ENCODE measurements at places on chromosomes 5 and 9.

- DNase-seq = no peak
Measured at GRCh38 chr5:69502767-69503488, 10.3 kb downstream of the OCLN start.

DNA sequence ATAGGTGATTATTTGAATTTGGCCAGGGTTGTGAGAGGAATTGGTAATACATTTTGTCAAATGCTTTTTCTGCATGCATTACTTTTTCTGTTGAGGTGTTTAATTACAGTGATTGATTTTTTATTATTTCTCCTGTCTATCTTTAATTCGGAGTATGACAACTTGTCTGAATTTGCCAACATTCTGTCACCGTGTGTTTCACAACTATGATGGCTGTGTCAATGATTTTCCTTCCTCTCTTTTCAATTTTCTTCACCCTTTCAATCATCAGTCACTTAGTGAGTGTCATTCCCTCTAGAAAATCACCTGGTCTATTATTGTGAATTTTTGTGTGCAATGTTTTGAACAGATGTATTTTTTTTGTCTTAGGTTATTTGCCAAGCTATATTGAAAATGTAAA lies 1221.4 kb upstream of the CDH18 start:
- DNase-seq = no peak

DNA sequence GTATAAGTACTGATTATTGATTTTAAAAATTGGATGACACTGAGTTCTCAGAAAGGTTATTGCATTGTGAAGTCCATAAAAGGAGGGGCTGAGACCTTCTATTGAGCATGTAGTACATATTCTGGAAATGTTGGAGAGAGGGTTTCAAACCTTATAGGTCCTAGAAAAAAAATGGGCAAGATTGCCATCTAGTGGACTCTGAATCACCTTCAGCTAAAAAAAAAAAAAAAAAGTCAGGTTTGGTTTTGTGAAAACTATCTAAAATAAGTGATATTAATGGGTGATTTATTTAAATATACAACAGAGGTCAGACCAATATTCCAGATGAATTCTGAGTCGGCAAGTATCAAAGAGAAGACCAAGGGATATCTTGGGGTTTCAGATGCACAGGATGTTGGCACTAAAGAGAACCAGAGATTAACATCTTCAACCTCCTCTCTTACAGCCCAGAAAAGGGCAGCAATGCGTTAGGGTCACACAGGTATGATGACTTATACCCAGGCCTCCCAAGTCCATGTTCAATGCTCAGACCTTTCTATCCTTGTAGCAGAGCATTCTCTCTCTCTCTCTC lies 109.8 kb upstream of the NMUR2 start:
- DNase-seq = no peak

GRCh38 chr5:44842496-44843282 lies 33.9 kb downstream of the MRPS30 start:
- no peak for DNase-seq

DNA sequence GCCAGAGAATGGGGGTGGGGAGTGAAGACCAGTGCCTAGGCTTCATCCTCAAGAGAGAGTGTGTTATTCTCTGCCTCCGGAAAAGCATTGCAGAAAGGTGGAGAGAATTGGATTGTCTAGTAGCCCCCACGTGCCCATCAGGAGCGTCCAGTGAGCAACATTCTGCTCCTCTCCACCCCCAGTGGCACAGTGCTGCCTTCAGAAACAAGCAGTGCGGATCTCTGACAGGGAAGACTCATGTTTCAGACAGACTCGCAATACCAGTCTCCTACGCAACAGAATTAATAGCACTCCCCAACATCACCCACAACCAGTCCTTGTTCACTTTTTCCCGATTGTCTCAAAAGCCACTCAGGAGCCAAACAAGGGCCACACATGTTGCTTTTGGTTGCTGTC lies 14.9 kb upstream of the CEL start:
- no peak for DNase-seq

DNA sequence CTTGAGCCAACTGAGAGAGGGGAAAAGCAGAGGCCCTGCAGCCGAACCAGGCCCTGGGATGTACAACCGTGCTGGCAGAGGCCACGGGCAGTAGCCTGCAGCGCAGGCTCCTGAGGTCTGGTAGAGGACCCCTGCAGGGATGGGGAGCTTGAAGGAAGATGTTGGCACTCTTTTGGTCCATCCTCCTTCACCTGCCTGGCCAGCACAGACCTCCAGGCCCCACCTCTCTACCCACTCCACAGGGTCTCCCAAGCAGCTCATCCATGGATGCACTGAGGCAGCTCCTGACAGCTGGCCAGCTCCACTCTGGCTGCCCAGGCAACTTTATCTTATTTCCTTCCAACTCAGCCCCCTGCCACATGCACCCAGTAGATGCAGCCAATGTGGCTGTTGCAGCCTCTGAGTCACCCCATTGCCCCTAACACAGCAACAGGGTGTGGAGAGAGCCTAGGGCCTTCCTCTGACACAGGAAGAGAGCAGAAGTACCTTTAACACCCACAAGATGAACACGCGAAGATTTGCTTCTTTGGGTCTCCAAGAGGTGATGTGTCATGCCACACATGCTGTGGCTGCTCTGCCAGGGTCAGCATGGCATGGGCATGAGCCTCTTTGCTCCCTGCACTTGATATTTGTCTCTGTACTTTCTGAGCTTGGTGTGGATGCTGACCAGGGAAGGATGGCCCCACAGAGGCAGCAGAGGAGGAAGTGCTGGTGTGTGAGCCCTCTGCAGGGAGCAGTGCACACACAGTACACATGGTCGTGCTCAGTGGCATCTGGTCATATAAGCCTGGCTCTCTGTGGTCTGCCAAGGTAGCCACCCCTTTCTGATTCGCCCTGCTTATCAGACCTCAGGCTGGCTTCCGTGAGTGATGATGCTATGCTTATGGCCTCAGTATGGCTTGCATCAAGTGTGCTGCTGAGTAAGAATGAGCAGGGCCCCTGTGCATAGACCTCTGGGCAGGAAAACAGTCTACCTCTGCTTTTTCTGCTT lies 117.2 kb downstream of the NRG2 start:
- DNase-seq = no peak

DNA sequence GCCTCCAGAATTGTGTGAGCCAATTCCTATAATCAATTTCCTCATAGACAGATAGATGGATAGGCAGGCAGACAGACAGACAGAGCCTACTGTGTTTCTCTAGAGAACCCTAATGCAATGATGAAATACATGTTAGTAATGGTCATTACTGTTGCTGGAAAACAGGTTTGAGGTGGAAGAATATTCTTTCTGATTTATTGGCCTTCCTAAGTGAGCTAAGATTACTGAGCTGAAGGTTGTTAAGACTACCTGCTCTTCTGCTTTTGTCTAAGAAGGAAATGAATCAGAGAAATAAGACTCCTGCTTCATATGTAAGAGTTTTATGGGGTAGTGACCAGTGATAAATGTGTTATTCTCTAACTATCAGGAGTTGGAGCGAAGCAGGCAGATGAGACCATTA lies 219.9 kb downstream of the ELAVL2 start:
- no peak for DNase-seq

- DNase-seq = no peak
Measured at GRCh38 chr9:100277166-100277979, 75.4 kb downstream of the TEX10 start.

GRCh38 chr5:1470762-1471211 lies 25.5 kb upstream of the SLC6A3 start:
- no peak for DNase-seq

All from stimulated activated CD8-positive, alpha-beta memory T cell treated with anti-CD3 and anti-CD28 coated beads, Interleukin-4, amount 100 ng/mL, for 1 hour (primary cell).